ENCODE measurements at places on chromosomes 5 and 9.

GRCh38 chr5:60445921-60446320 lies 254.0 kb downstream of the DEPDC1B start:
- DNase-seq = no peak

DNA sequence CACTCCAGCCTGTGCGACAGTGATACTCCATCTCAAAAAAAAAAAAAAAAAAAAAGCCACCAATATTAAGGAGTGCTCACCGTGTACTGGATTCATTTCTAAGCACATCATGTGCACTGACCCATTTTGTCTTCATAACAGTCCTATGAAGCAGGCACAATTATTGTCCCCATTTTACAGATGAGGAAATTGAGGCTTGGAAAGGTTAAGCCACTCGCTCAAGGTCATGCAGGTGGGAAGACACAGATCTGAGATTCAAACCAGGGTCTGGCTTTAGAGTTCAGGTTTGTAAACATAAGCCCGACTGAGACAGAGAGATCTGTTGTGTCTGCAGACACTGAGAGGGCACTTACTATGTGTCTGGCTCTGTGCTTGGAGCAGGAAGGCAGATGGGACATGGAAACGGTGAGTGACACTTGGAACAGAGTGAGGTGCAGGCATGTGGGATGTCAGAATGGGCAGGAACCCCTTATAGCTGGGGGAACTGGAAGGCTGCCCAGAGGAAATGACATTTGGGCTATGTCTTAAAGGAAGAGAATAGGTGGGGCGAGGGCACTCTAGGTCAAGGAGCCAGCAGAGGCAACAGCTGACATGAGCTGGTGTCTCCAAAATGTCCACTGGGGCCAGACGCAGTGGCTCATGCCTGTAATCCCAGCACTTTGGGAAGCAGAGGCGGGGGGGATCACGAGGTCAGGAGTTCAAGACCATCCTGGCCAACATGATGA lies 69.9 kb downstream of the STK10 start:
- DNase-seq = no peak

- no peak for DNase-seq
Observed at GRCh38 chr5:1414311-1415058, 30.8 kb downstream of the SLC6A3 start.

DNA sequence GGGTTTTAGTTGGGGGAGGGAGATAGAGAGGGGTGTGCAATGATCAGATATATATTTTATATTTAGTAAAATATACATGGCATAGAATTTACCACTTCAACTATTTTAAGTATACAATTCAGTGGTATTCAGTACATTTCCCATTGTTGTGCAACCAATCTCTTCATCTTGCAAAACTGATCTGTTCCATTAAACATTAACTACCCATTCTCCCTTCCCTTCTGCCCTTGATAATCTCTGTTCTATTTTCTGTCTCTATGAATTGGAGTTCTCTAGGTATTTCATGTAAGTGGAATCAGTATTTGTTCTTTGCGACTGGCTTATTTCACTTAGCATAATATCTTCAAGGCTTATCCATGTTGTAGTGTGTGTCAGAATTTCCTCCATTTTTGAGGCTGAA lies 38.6 kb downstream of the TGFBI start:
- no peak for DNase-seq

GRCh38 chr9:123002754-123003153 lies 30.7 kb upstream of the GPR21 start:
- no peak for DNase-seq

DNA sequence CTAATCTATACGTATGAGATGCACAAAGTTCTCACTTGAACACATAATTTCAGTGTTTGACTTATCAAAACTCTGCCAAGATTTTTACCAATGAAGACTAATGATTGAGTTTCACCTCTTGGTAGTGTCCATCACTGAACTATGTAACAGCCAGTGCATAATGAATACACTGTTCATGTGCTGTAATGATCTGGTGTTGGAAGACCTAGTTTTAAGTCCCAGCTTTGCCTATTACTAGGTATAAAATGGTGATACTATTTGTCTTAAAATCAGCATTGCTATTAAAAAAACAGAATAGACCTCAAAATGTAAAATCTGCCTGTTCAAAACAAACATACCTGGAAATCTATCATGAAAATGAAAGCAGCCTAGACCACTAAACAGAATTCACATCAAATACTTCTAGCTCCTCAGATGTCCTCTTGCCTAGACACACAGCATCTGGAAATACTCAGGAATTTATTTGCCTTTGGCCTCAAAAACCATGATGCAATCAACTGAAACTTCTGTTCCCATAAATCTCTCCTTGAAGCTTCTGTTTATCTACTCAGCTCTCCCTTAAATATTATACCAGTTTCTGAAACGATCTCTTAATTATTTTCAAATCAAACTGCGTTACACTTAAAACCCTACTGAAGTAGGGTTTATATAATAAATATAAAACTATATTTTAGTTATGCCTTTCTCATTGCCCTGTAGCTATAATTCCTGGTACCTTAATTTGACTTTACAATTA lies 38.1 kb downstream of the MRPS27 start:
- DNase-seq = no peak

DNA sequence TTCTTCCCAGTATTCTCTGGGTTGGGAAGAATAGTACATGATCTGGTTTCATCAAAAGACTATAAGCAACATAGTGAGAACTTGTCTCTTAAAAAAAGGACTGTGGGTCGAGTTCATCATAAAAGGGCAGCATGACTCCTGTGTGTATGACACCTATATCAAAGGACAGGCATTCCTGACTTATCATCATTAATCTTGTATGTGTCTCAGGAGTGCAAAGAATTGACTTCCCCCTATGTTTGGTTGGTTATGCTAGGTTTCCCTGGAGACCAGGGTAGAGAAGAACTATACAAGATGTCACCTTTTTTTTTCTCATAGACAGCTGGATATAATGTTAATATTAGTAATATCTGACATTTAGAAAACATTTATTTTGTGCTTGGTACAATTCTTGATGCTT lies 173.1 kb upstream of the ANKRD55 start:
- no peak for DNase-seq

- DNase-seq = no peak
Observed at GRCh38 chr5:149423794-149424268, 44.7 kb upstream of the IL17B start.

DNA sequence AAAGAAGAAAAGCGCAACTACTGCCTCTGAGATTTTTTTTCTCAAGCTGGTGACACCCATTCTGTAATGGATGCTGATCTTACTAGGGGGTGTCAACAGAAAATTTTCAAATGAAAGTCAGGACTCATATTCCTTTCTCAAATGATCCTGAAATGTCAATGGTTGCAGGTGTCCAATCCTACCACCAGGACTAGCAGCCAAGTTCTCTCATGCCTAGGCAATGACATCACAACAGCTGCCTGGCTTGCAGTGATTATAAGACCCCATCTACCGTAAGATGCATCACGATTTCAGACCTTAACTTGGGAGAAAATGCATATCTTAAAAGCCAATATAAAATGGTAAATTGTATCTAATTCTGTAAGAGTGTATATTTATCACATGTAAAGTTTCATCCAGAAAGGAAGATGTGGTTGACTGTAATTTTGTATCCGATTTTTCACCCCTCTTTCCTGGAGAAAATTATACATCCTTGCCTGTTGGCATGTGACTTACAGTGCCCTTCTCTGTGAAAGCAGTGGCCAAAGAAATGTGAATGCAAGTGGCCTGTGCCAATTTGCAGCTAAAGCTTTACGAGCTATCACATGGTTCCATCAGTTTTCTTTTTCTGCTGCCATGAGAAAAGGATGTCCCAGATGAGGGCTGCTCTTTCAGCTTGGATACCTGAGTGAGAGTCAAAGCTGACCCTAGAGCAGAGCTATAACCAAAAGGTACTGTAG lies 104.4 kb downstream of the DENND1A start:
- no peak for DNase-seq

DNA sequence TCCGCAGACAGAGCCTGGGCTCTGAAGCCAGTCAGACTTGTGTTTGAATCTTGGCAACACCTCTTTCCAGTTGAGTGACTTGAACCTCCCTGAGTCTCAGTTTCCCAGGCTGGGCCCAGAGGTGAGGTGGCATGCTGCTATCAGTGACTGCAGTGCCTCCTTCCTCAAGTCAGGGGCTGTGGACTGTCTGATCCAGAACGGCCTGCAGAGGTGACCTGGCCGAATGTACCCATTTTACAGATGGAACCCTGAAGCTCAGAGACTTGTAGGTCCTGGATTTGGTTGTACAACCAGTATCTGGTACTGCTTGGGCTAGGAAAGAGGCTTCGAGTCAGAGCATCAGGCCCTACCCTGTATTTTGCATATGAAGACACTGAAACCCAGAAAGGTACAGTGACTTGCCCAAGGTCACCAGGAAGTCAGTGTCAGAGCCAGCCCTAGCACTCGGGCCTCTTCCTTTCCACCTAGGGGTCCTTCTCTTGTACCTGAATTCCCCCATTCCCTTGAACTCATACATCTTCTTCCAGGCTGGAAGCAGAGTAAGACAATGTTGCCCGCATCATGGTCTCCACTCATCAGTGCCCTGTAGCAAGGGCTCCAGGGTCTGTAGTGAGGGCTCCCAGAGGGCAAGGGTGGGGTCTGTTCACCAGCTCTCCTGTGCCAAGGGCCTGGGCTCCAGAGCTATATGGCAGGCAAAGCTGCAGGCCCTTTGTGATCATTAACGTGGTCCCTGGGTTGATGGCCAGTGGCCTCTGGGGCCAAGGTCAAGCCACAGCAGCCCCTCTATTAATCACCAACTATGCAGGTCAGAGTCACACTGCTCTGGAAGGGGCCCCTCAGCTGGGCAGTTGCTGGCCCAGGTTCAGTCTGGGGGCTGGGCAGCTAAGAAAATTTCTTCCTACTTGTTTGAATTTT lies 28.5 kb downstream of the GSN start:
- no peak for DNase-seq

GRCh38 chr5:144453753-144454152 lies 283.1 kb downstream of the KCTD16 start:
- no peak for DNase-seq

DNA sequence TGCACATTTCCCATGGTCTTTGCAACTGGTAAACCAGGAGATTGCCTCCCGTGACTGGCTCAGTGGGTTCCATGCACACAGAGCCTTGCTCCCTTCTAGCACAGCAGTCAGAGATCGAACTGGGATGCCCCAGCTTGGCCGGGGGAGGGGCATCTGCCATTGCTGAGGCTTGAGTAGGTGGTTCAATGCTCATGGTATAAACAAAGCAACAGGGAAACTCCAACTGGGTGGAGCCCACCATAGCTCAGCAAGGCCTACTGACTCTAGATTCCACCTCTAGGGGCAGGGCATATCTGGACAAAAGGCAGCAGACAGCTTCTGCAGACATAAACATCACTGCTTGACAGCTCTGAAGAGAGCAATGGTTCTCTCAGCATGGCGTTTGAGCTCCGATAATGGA lies 67.0 kb upstream of the PPP1R2B start:
- DNase-seq = no peak

DNA sequence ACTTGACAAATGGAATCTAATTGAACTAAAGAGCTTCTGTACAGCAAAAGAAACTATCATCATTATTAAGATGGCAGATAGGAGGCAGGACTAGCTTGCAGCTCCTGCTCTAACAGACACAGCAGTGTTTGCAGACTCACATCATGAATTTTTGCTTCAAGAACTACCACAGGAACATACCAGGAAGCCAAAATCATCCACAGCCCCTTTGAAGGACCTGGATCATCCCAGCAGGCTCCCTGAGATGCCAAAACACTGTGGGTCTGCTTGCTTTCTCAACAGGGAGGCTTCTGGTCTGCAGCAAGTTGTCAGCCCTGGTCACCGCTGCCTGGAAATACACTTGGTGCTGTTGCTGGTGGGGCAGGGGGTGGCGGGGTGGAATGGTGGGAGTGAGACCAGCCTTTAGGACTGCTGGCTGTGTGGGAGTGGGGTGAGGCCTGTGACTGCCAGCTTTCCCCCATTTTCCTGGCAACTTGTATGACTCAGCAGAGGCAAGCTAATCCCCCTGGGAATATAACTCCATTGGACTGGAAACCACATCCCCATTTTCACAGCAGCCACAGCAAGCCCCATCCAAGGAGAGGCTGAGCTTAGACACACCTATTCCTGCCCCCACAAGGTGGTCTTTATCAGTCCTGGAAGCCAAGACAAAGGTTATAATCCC lies 533.8 kb upstream of the CYLC2 start:
- DNase-seq = no peak

- no peak for DNase-seq
Observed at GRCh38 chr9:134758949-134759607, 117.5 kb downstream of the COL5A1 start.

DNA sequence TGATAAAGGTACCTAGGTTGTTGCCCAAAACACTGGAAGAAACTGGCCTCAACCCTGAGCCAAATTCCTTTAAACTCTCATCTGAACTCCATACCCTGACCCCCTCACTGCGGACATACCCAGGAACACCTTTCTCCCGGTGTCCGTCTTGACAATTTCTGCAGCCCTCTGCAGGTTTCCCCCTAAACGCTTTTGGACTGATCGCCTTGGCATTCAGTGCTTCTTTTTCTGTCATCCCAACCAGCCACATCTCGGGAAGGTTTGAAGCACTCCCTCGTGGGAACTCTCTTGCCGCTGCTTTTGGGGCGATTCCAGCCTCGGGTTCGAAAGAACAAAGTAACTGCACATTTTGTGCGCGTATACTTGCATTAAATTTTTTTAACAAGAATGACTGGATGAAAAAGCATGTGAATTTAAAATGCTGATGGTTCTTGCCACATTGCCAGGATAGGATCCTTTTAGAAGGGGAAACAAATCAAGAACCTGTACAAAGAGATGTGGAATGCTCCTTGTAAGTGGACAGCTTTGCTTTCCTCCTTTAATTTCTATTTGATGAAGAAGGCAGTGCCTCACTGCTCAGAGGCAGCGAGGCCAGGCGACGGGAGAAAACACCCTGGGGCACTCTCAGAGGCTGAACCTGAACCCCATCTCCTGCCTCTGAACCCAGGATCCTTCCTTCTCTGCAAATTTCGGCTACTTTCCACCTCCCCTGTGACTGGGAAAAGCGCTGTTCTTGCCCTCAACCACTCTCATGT lies 615 bp downstream of the PSMD5 start:
- no peak for DNase-seq

GRCh38 chr9:112035166-112035826 lies 138.7 kb downstream of the UGCG start:
- DNase-seq = no peak

DNA sequence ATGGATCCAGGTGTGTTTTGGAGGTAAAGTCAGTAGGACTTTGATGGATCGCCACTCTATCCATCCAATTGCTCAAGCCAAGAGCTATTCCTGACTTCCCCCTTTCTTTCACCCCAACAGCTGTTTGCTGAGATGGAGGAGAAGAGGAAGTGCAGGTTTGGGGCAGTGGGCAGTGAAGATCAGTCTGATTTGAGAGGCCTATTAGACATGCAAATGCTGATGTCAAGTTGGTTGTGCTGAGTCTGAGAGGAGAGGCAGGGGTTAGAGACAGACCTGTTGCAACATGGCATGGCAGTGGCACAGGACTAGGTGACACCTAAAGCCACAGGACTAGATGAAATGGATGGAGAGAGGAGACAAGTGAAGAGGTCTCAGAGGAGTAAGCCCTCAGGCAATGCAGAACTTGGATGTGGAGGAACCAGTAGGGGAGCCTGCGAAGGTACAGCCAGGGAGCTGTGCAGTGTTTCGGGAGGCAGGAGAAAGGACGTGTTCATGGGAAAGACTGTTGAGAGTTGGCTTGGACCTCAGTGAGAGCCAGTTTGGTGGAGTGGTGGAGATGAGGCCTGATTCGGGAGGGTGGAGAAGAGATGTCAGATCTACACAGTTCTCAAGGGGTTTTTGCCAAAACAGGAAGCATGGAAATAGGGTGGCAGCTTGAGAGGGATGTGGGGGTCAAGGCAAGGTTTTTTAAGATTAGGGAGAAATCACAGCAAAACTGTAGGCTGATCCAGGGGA lies 175.0 kb downstream of the MACROH2A1 start:
- DNase-seq = no peak
